Stimulated activated CD4-positive, alpha-beta T cell treated with anti-CD3 and anti-CD28 coated beads, Interleukin-1b, Interleukin-23, amount 100 ng/mL, for 1 hour (primary cell): ENCODE measurements at places on chromosomes 12 and 14.

GRCh38 chr12:69633061-69633460 lies 22.4 kb upstream of the LRRC10 start:
- DNase-seq = no peak

DNA sequence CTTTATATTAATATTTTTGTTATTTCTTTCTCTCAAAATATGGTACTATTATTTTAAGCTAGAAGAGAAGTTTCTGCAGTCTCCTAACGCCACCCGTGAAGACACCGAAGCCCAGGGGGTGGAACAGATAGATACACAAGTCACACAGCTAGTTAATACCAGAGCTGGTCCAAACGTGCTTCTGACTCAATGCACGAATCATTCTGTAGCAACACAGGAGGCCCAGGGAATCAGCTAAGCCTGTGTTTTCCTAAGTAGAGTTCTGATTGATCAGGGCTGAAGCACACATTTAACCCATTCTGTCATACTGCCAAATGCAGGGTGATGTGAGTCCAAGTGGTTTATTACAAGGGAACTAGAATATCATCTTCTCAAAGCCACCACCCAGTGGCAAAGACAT lies 116.9 kb upstream of the PWP1 start:
- no peak for DNase-seq

DNA sequence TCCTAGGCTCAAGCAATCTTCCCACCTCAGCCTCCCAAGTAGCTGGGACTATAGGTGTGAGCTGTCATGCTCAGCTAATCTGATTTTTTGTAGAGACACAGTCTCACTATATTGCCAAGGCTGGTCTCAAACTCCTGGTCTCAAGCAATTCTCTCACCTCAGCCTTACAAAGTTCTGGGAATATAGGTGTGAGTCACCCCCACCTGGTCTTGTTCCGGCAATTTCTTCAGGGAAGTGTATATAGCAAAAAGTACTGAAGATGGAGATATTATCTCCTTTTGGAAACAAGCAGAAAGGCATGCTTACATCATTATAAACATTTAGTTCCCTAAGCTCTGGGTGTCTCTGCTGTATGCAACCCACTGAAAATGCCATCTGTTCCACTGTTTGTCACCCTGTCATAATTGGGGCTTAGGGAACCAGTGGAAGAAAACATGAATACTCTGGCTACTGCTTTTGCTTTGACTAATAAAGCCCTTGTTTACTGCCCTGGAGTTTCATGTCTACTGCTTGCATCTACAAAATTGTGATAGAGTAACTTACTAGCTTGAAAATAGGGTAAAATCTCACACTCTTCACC lies 940.2 kb downstream of the GALC start:
- DNase-seq = no peak

DNA sequence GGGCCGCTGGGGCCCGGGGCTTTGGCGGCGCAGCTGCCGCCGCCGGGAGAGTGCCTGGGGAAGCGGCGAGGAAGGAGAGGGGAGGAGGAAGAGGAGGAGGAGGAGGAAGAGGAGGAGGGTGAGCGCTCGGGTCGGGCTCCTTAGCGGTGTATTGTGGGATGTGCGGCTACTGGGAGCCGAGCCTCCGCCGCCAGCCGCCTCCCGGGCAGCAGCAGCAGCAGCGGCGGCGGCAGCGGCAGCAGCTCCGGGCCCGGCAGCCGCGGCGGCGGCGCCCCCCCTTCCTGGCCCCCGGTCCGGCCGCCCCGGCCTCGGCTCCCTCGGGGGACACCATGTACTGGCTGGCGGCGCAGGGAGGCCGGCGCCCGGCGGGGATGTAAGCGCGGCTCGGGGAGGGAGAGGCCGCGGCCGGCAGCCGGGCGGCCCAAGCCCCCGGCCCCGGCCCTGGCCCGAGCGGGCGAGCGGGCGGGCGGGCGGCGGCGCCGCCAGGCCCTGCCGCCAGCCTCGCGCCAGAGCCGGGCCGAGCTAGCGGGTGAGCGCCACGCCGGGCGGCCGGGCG lies at the start of gene SETD1B:
TSS of gene SETD1B (plus strand) at position 149 of the 556 bp plus-strand sequence. CDS start 729 bp downstream, outside the sequence.
- no peak for DNase-seq

DNA sequence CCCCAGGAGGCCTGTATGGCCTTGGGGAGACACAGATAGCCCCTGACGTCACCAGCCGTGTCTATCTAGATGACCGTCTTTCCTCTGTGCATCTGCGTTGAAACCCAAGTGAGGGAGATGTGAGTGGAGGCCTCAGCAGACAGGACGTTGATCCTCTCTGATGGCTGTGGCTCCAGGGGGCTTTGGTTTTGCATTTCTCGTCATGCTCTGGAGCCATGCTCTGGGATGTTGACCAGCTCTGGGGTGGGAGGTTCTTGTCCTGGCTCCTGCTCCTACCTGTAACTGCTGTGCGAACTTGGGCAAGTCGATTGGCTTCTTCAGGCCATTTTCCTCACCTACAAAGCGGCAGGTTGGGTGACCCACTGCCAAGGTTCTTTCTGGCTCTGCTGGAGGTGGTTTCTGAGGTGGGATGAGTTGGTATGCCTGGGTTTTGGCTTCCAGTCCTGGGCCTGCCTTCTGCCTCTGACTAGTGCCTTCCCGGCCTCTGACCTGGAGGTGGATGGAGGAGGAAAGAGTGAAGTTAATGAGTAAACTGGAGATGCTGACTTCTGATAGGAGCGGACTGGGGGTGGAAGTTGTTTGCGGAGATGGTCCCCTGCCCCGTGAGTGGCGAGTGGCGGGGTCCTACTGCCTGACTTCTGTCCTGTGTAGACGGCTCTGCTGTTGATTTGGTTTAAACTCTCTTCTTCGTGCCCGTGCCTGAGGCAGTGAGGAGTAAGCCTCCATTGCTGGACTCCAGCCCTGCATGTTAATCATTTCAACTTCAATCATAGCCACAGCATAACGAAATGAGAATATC lies 8.4 kb downstream of the TSPAN9 start:
- no peak for DNase-seq

GRCh38 chr14:101118233-101118632 lies 214.7 kb upstream of the RTL1 start:
- no peak for DNase-seq

GRCh38 chr14:61927060-61927459 lies 164.8 kb downstream of the SNAPC1 start:
- no peak for DNase-seq

GRCh38 chr14:74134484-74134883 lies 49.7 kb downstream of the LIN52 start:
- DNase-seq = no peak

- DNase-seq = no peak
These were observed 215.5 kb downstream of the AACS start for GRCh38 chr12:125280482-125281377.

GRCh38 chr12:2169940-2170339 lies 117.2 kb downstream of the CACNA1C start:
- DNase-seq = no peak

DNA sequence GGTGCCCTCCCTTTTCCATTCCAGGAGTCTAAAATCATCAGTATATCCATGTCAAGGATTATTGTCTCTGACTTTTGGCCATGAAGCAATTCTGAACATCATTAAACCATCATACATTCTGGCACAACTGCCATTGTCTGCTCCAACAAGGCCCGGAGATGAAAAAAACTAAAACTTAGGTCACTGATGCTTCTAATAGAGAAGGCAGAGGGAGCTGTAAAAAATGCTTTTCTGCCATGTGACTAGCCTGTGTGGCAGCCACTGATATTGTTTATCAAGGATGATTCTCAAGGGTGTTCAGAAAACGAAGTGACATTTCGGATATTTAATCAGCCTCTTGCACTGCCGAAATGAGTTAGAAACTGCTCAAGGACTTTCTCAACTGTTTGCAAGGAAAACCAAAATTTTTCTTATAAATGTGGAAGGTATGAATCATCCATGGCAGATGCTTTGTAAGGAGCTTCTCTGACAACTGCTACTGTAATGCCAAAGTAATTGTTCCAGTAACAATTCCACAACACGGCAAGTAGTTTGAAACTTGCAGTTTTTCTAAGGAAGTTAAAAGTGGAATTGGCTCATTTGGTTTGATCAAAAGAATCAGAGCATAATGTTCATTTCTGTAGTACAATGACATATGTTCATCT lies 1076.5 kb upstream of the FLRT2 start:
- no peak for DNase-seq

DNA sequence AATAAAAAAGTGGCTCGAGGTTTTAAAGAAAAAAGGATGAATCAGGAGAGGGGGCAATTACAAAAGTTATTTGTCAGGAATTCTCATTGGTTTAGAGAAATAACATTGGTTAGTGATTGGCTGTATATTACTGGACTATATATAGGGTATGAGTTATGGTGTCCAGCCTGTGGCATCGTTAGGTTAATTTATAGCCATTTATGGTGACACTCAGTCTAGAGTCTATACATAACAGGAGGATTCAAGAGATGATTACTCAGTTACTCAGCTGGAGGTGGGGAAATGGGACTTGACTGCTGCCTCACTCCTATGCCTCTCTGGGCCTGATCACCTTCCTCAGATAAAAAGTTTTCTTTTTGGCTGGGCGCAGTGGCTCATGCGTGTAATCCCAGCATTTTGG lies 25.6 kb upstream of the NFYB start:
- no peak for DNase-seq

DNA sequence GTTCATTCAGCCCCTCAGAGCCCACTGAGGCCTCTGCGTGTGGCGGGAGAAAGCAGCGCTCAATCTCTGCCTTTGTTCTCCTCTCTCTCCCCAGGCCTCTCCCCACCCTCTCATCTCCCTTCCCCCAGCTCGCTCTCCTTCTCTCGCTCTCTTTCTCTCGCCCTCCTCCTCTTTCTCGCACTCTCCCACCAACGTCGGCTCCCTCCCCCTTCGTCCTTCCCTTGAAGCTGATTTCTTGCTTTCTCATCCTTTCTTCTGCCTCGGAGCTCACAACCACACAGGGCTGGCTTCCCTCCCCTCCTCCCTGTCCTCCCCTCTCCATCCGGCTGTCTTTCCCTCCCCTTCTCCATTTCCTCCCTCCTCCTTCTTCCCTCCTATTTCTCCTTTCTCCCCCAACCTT lies 96.4 kb downstream of the LRRC74A start:
- DNase-seq = no peak

DNA sequence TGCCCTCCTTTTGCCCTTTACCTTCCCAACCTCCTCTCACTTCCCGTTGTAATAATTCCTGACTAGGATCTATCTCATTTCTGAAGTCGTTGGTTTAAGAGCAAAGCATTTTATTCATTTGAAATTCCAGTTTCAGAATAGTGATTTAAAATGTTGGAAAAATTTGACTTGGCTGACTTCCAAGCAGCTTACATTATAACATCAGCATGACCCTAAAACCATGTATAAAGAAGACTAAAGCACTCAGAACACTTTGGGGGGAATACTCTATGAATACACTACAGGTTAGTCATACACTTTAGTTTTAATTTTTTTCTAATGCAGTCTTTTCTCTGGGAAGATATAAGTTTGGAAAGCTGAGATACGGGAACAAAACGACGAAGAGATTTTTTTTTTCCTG lies 161.1 kb downstream of the BTG1 start:
- DNase-seq = no peak

GRCh38 chr12:44972746-44973421 lies 78.0 kb downstream of the DBX2 start:
- DNase-seq = no peak

DNA sequence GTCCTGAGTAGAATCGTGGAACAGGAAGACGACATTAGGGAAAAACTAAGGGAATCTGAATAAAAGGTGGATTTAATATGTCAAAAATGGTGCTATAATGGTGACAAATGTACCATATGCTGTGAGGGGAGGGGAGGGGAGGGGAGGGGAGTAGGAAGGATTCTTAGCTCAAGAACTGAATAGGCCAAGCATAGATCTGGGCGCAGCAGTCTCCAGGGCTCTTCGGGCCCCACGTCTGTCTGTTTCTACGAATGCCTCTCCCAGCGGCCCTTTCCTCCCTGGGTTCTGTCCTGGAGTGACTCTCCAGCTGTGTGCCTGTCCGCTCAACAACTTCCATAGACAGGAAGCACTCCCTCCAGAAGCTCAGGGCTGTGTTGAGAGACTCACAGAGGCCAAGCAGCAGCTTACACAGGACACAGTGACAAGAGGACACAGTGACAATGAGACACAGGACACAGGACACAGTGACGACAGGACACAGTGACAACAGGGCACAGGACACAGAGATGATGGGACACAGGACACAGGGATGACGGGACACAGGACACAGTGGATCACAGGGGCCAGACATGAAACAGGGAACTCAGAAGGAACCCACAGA lies 42.4 kb upstream of the PPP2R5C start:
- DNase-seq = no peak

DNA sequence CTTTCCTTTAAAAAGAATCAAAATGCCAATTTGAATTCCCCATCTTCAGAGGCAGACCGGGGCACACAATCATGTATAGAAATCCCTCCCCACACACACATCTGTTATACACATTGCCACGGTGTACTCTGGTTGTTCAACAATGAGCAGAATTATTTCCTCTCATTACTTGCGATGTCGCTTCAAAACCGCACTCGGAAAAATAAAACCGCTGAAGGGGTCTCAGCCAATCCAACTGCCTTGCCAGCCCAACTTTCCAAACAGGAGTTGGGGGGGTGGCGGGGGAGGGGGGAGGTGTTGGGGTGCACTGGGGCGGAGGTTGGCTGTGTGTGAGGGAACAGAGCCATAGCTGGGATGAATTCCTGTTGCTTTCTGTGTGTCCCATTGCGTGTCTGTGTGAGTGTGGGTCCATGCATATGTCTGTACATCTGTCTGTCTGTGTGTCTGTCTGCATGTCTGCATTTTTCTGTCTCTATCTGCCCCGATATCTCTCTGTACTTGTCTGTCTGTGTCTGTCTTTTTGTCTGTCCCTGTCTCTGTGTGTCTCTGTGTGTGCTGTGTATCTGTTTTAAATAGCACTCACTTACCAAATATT lies 163.6 kb upstream of the TBX3 start:
- no peak for DNase-seq

DNA sequence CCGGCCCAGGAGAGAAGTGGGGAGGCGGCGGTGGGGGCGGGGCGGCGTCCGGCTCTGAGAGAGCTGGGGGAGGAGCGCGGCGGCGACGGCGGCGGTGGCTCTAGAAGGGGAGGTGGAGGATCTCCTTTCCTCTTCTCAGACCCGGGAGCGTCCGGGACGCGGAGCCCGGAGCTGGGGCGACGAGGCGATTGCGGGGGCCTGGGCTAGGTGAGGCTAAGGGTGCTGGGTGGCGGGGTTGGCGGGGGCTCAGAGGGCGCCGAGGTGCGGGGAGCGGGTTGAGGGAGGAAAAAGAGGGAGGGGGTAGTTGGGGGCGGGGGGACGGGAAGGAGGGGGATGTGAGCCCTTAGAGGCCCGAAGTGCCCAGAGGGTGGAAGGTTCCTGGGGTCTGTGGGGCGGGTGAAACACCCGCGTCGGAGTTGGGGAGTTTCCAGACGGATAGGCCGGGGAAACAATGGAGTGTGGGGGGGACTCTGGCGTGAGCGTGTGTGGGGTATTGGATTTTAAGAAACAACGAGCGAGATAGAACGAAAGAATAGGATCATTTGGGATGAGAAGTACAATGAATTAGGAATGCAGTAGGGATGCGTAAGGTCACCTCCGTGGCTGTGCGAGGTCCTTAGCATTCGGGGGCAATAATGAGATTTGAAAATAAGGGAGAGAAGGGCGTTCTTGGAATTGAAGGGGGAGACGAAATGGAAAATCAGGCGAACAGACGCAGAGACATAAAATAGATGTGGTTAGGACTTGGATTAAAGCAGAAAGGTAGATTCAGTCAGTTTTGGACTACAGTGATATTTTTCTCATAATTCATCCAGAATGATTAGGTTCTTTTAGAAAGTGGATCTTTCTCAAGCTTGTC lies at the start of gene SPATS2:
TSS of gene SPATS2 (plus strand) at position 82 of the 859 bp plus-strand sequence. CDS start 93,551 bp downstream, outside the sequence.
- DNase-seq = no peak

- no peak for DNase-seq
These were observed 111.6 kb downstream of the SCAF11 start for GRCh38 chr12:45878630-45879255.
